NCI-H1930 (cell line): ENCODE measurements at places on chromosomes 6 and 20.

- no peak for DNase-seq
These were observed 144.5 kb upstream of the HMGN3 start for GRCh38 chr6:79378957-79379356.

DNA sequence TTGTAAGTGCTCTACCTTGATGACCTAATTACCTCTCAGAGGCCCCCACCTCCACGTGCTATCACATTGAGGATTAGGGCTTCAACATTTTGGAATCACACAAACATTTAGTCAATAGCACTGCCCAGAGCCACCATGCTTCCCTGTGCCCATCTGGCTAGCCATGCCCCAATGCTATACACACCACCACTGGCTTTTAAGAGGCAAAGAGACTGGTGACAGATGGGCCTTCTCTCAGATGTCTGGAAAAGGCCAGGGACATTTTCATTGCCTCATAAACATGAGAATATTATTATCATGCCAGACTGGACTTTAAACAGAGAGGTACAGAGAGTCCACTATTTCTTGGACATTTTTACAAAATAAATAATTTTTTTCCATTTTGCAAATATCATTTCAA is 29.8 kb downstream of the TRMT6 start:
- DNase-seq, result no peak

DNA sequence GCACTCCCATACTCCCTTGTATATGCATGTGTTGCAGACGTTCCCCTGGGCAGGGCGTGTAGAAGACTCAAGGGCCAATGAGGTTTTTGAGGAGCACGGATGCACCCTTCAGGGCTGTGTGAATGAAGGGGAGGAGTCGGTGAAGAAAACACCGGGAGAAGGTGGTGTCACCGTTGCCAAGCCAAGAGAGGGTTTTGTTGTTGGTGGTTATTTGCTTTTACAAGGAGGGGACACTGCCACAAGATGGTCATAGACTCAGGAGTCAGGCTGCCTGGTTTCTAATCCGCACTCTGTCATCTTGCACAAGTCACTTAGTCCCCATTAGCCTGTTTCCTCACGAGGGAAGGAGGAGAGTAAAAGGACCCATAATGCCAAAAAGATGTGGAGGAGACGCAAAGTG is 124.0 kb downstream of the PXDC1 start:
- no peak for DNase-seq

DNA sequence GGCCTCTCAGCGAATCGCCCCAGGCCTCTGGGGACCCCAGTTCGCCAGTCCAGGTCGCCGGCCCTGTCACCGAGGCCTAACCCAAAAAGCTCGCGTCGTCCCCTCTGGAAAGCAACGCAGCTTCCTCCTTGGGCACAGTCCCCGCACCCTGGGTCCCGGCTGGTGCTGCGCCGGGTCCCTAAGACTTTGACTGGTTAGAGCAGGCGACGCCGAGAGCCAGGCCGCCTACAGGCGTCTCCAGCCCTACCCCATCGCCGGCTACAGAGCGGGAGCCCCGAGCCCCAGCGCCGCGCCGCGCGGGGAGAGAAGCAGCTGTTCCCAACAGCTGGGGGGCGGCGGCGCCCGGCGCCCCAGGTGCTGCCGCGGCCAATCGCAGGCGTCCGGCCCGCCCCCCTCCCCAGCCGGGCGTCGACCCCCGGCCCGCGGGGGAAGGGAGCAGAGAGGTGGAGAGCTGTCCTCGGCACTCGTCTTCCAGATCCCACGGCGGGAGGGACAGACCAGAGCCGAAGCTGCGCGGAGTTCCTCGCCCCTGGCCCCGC is 540 bp upstream of the RBM24 start:
- no peak for DNase-seq

- DNase-seq, result no peak
These were observed 6.1 kb upstream of the PKIG start for GRCh38 chr20:44576297-44576696.
